ENCODE measurements at places on chromosomes 5 and 9.

DNA sequence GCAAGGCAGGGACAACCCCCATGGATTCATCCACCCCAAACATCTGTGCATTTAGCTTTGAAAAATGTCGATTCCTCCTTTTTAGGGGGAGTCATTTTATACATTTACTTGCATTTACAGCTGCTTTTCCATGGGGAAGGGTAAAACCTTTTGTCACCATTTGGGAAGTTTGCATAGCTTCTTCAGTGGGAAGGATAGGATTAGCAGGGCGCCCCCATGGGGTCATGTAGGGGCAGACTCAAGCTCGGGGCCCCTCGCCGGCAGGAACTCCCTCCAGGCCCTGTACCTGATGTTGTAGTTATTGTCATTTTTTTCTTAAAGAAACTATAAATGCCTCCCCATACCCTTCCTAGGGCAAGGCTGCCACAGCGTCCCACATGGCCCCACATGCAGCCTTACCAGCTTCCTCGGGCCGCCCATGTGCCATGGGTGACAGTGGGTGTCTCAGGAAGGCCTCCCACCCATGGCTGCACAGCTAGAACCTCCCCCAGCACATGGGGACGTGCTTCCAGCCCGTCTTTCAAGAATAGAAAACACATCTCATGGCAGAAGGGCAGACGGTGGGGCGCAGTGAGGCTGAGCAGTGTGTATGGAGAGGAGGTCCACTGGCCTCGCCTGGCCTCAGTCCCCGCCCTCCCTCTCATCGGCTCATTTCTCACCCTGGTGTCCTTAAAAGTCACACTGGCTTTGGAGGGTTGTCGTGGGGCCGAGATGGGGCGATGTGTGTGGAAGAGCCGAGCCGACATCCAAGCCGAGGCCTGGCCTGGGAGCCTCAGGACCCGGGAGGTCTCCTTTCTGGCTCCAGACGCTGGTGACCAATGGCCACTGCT is 76.1 kb upstream of the OTULINL start:
- DNase-seq = no peak

GRCh38 chr5:159051421-159052282 is 48.1 kb downstream of the EBF1 start:
- no peak for DNase-seq

GRCh38 chr9:34218446-34218845 is 39.6 kb downstream of the UBAP1 start:
- no peak for DNase-seq

- DNase-seq = no peak
Measured at GRCh38 chr9:81649475-81650240, 39.7 kb downstream of the TLE1 start.

GRCh38 chr9:70816891-70817290 is 304.5 kb downstream of the TRPM3 start:
- DNase-seq = no peak

GRCh38 chr5:180289433-180289832 is 2.5 kb downstream of the MAPK9 start:
- no peak for DNase-seq

GRCh38 chr9:114680259-114681001 is 1.6 kb downstream of the TEX48 start:
- DNase-seq = no peak

GRCh38 chr9:117414220-117414905 is 494 bp downstream of the ASTN2 start:
- DNase-seq = no peak

DNA sequence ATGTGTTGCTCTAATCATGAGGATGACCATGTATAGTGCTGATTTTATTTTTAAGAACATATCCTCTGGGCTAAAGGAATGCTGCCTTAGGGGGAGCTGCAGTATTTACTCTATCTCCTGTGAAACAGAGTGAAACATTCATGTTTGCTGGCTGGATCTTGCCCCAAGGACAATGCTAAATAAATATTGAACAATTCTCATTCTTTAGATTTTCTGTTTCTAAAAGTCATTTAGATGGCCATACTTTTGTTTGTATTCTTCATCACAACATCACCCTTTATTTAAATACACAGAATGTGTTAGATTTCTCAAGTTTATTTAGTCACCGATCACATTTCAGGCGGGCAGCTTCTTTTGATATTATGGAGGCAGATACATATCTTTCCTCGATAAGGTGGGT is 103.3 kb downstream of the ARHGEF28 start:
- no peak for DNase-seq

DNA sequence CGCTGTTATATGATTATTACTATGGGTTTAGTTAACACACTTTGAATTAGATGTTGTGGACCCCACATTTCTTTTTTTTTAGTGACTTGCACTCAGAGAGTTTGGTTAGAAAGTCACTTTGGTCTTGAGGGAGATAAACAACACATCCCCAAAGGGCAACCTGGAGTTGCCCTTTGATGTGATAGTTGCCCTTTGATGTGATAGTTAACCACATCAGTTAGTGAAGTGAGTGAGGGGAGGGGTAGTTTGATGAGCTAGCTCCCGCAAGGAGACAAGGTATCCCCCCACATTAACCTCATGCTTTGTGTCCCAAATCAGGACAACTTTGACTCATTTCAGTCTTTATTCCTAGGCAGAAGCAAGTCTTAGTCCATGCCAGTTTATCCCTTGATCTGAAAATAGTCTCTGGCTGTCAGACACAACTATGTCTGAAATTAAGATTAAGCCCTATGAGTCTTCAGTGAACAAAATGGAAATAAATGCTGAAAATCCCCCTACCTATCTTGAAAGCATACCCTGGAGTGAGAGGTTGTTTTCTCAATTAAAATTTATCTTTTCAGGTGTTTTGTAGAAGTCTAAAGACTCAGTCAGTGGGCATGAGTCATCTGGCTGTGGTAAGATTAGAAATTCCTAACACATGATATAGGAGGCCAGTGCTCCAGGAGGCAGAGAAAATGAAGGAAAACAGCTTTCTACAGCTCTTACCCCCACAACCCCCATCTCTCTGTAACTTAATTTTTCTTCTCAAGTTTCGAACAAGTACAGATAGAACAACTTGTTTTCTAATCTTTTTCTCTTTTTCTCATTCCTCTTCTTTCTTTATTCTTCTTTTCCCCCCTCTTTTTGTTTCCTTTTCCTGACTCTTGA is 208.9 kb upstream of the DMRTA1 start:
- no peak for DNase-seq

DNA sequence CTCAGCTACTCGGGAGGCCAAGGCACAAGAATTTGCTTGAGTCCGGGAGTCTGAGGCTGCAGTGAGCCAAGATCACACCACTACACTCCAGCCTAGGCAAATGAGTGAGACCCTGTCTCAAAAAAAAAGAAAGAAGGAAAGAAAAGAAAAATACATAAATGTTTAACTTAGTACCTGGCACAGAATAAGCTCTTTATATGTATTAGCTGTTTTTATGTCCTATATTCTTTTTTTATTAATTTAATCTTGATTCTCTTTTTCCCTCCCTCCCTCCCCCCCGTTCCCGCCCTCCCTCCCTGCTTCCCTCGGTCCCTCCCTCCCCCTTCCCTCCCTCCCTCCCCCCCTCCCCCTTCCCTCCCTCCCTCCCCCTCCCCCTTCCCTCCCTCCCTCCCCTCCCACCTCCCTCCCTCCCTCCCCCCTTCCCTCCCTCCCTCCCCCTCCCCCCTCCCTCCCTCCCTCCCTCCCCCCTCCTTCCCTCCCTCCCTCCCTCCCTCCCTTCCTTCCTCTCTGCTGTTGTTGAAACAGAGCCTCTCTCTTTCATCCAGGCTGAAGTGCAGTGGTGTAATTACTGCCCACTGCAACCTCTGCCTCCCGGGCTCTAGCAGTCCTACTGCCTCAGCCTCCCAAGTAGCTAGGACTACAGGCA is 135.8 kb upstream of the GRHPR start:
- DNase-seq = no peak

- no peak for DNase-seq
Measured at GRCh38 chr5:107887166-107887943, 216.6 kb upstream of the EFNA5 start.

GRCh38 chr9:114626415-114627020 is 15.4 kb downstream of the TMEM268 start:
- DNase-seq = no peak

DNA sequence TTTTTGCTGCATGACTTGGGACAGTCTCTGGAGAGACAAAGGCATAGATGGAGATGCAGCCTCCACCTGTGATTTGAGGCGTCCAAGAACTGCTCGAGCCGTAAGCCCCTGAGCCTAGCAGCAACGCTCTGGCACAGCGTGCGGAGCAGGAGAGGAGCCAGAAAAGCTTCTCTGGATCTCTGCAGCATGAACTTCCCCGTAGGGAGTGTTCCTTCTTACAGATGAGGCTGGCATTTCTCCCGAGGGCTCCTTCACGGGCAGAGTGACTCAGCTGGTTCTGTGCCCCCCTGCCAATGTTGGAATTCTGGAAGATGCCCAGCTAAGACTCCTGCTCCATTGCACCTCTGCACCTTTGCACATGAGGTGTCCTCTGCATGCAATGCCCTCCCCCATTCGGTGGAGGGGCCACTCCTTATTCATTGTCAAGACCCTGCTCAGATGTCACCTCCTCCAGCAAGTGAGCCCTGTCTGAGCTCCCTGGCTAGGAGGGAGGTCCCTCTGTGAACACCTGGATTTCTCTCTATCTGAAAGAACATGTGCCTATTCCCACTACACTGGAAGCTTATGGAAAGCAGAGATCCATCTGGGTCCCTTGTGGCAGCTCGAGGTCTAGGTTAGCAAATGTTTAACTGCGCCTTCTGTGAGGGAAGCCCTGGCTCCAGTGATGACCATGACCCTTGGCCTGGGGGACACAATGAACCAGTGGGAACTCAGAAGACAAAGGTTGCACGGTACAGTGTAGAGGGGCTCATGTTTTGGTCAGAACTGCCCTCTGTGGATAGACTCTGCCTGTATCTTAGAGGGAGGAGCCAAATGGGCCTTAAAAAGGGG is 39.6 kb downstream of the SH3PXD2B start:
- no peak for DNase-seq

DNA sequence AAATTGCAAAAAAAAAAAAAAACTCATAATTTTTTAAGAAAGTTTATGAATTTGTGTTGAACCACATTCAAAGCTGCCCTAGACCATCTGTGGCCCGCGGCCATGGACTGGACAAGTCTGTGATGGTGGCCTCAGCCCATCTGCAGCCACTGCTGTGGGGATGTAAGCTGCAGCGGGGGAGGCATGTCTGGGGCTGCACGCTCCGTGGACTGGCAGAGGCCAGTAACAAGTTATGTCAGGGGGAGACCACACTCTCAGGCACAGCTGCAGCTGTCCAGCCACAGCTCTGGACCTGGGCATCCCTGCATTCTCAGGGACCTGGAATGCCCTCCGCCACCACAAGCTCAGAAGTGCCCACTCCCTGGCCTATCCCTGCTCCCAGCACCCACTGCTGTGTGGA is 1272.3 kb upstream of the CDH9 start:
- no peak for DNase-seq

- no peak for DNase-seq
Measured at GRCh38 chr5:150515446-150515845, 7.5 kb downstream of the NDST1 start.
